ENCODE measurements at places on chromosomes 6 and 20.

- DNase-seq = peak; percentile 56
Measured at GRCh38 chr20:16654858-16655535, 74.8 kb upstream of the SNRPB2 start.

DNA sequence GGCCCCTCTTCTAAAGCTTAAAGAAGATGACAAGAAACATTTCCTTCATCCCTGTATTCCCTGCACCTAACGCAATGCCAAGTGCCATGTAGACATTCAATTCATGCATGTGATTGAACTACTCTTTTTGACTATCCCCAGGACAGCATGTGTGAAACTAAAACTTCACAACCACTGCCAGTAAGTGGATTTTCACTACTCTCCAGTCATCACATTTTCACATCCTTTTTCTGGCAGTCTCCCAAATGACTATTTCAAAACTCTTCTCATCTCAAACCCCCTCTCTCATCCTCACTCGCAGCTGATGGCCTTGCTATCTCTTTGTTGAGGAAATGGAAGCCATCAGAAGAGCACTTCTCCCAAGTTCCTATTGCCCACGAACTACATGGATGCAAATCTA, 122.6 kb downstream of the OPRM1 start:
- no peak for DNase-seq

DNA sequence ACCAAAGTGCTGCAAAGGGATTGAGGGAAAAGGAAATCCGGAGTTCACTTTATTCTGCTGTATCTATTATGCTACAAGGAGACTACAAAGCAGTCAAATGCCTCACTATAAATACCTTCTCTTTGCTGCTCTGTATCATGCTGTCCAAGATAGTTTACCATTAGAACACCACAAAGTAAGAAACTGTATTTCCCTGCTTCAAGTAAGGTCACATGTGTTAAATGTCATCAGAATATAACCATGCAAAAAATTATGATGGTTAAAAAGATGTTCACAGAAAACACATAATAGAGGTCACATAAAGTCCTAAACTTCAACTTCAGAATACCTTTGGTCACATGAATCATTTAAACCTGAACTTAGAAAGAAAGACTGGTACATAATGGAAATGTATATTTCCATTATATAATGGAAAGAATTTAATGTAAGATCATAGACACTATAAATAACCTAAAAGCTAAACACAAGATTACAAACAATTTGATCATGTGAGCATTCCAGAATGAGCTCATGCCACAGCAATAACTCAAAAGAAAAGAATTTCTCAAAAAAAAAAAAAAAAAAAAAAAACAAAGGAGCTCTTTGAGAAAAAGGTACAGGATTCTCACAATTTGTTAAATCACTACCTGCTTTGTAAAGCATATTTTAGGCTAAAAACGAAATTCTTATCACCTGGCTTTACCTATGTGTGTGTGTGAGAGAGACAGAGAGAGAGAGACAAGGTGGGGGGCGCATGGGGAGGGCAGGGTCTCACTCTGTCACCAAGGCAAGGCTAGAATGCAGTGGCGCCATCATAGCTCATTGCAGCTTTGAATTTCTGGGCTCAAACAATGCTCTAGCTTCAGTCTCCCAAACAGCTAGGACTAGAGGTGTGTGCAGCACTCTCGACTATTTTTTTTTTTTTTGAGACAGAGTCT, 58.7 kb downstream of the KIF13A start:
- no peak for DNase-seq

- no peak for DNase-seq
Measured at GRCh38 chr6:139973669-139974344, 599.4 kb upstream of the CITED2 start.

- DNase-seq = no peak
Measured at GRCh38 chr6:44642349-44642748, 254.8 kb downstream of the CDC5L start.

DNA sequence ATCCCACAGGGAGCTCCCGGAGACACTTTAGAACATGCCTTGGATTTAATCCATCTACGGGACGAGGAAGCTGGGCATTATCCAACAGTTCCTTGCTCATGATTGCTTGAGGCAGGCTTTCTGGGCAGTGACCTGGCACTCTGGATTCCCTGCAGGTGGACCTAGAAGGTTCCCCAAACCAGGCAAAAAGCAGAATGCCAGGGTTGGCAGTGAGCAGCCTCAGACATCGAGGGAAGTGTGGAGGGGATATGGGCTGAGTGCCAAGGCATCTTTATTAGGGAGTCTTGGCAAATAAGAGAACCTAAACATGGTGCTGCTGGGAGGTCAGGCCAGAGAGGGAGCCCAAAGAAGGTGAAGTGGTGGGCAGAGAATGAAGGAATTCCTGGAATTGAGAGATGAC, 158.5 kb downstream of the CD83 start:
- no peak for DNase-seq

GRCh38 chr6:158853072-158853879, 34.1 kb upstream of the EZR start:
- peak; percentile 72 for DNase-seq

DNA sequence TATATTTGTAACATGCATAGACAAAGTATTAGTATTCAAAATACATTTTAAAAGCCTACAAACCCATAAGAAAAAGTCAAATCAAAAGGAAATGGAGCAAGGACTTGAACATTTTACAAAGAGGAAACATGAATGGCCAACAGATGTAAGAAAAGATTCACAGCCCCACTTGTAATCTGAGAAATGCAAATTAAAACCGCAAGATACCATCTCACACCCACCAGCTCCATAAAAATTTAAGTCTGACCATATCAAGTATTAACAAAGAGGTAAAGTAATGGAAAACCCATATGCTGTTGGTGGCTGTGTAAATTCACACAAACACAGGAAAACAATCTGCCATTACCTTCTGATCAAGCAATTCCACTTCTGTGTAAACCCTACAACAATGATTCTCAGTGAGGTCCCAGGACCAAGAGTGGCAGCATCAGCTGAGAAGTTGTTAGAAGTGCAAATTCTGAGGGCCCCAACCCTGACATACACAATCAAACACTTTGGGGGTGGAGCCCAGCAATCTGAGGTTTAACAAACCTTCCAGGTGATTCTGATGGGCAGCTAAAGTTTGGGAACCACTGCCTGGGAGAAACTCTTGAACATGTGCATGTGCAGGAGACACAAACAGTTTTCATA, 30.9 kb downstream of the BCL2L1 start:
- no peak for DNase-seq

DNA sequence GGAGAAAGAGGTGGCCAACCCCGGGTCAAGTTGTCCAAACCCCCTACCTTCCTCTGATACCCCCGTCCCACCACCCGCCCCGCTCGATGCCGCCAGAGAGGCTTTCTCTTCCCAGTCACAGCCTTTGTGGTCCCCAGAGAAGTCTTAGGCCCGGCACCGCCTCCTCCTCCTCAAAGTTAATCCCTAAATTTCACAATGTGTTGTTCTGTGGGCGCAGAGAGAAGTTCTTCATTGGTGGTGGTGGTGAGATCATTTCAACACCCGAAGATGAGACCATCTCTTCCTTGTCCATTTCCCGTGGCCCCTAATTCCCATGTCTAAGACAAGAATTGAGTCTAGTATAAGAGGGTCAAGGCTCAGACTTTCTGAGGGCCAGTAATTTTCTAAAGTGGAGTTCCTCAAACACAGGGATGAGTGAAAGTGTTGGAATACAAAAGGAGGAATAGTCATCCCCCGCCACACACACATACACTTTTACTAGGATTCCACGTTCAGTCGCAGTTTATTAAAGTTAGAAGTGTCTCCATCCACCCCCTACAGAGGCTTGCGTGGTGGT, 10.4 kb downstream of the TRIM31 start:
- no peak for DNase-seq

GRCh38 chr6:154266560-154267099, 90.0 kb downstream of the IPCEF1 start:
- no peak for DNase-seq

DNA sequence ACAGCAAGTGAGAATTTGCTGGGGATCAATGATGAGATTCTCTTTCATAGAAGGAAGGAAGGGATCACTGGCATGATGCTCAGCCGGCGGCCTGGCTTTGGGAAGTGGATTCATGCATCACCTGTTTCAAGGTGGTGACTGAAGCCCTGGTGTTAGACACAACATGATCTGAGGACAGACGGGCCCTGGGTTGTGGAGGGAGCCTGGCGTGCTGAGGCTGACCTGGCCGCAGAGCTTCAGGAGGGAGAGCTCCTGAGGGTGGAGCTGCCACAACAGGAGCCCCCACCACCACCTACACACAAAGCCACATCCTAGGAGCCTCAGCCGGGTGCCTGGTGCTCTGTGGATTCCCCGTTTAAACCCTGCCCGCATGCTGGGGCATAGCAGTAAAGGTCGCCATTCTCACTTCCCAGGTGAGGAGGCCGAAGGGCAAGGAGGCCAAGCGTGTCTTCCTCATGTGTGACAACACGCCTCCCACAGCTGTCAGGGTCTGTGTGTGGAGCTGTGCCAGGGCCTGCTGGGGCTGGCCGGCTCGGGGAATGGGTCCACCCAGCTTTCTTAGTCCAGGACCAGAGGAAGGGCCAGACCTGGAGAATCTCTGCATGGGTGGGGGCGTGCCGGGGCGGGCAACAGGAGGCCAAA, 107.0 kb downstream of the ERMARD start:
- no peak for DNase-seq

DNA sequence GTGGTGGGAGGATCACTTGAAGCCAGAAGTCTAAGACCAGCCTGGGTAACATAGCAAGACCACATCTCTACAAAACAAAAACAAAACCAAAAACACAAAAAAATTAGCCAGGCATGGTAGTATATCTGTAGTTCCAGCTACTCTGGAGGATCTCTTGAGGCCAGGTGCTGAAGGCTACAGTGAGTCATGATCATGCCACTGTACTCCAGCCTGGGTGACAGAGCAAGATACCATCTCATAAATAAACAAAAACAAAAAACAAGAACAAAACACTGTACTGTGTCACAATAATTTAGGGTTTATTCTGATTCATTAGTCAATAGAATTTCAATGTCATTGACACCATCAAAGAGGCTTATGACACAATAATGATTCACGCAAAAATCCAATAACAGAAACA, 1121.7 kb upstream of the MAP3K7 start:
- no peak for DNase-seq

- DNase-seq = no peak
Measured at GRCh38 chr6:129444683-129445082, 265.3 kb downstream of the ARHGAP18 start.

- DNase-seq = no peak
Measured at GRCh38 chr6:159985296-159985945, 16.5 kb downstream of the IGF2R start.

- no peak for DNase-seq
Measured at GRCh38 chr6:5199283-5199682, 61.5 kb downstream of the LYRM4 start.

DNA sequence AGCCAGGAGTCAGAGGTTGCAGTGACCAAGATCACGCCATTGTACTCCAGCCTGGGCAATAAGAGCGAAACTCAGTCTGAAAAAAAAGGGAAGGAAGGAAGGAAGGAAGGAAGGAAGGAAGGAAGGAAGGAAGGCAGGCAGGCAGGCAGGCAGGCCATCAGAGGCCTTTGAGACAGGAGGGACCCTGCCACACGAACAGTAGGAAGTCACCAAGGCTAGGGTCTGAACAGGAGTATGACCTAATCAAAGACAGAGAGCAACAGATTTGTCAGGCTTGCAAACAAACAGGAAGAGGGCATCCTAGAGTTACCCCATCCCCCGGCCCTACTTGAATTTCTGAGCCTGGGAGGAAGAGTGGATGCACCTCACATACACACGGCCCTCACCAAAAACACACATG, 67.1 kb downstream of the FGD2 start:
- DNase-seq = peak; percentile 12

GRCh38 chr6:30857549-30857948, 26.8 kb upstream of the DDR1 start:
- DNase-seq = no peak

DNA sequence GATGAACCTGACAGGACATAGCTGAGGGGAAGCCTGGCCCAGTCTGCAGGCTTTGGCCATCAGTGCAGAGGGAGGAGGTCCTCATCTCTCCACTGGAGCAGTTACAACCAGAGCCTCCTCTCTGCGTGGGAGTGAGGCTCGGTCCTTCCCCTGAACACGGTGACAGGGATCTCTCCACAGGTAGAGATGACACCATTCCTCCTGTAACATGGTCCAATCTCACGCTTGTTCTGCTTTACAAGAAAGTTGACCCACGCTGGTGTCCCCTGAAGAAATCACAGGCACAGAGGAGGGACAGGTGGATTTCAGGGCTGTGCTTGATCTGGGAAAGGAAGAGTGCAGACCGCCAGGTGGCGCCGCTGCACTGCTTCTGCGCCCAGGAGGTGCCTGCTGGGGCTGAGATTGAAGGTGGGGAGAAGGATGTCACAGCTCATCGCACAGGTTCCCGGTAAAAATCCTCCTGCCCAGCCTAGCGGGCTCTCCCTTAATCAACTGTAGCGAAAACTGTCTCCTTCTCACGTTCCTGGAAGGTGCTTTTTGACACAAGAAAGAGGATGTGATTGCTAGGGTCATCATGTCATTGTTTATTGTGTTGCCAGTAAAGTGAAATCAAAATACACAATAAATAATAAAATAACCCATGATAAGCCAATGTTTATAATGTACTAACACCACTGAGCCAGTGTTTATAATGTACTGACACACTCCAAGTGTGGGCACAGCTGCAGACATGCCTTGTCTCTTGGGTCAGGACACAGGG, 20.4 kb downstream of the HLA-G start:
- peak; percentile 53 for DNase-seq

GRCh38 chr6:23964865-23965264, 161.2 kb upstream of the NRSN1 start:
- DNase-seq = no peak

GRCh38 chr6:121686611-121687023, 251.2 kb downstream of the GJA1 start:
- peak; percentile 11 for DNase-seq

DNA sequence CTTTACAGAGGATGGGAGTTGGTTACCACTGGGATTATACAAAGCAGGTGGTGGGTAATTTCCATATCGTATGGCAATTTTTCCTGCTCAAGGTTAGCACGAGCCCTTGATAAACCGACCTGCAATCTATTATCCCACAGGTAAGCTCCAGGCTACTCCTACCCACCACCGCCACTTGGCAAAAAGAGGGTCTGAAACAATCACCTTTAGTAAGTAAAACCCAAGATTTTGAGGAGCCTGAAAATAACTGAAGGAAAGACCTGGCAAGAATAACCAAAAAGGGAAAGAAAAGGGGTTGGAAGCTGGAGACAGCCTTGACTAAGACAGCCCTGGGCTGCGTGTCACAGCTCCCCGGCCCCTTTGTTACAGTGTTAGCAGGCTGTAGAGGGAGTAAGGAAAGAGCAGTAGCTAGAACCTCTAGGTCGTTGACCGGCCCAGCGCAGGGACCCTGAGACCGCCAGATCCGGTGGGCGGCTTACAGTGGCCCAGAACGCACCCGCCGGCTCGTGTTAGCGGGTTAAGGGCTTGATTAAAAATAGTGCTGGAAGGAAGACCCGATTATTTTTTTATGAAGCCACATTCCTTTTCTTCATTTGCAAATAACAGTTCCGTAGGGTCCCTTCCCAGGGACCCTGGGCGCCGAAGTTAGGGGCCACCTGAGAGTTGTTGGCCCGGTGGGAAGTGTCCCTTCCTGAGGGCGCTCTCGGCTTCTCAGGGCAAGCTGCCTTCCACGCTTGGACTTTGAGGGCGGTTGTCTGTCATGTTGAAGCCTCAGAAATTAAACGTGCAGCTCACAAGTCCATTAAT, 30.5 kb downstream of the TFAP2B start:
- no peak for DNase-seq

GRCh38 chr6:37824170-37824569, 4.6 kb downstream of the ZFAND3 start:
- no peak for DNase-seq

GRCh38 chr20:5535125-5535756, 215.0 kb upstream of the SHLD1 start:
- DNase-seq = no peak

- no peak for DNase-seq
Measured at GRCh38 chr6:13427801-13428582, 59.4 kb downstream of the GFOD1 start.

GRCh38 chr6:38182426-38182825, 362.9 kb downstream of the ZFAND3 start:
- DNase-seq = no peak
